ENCODE measurements at places on chromosomes 1 and 21.

DNA sequence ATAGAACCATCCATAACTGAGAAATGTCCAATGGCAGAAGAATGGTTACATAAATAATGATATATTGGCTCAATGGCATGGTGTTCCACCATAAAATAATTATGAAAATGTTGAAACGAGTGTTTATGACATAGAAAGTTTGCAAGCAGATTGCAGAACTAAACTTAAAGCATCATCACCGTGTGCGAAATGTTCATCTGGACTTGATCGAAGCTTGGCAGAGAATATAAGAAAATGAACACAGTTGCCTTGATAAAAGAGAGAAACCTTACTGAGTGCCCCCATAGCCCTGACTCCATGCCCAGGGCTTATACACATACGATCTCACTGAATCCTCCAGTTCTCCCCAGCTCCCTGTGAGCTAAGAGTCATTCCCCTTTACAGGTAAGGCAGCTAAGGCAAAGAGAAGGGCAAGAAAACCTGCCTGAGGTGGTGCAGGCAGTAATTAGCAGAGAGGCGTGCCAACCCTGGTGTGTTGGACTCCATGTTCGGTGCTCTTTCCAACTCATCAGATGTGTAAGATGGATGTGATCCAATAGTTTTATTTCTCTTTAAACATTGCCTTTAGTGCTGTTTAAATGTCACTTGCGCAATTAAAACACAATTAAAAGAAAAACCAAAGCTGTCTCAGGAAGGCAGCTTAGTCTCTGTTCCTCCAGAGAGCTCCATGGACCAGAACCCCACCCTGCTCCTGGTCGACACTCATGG is 21.8 kb upstream of the SPOCD1 start:
- DNase-seq: no peak

DNA sequence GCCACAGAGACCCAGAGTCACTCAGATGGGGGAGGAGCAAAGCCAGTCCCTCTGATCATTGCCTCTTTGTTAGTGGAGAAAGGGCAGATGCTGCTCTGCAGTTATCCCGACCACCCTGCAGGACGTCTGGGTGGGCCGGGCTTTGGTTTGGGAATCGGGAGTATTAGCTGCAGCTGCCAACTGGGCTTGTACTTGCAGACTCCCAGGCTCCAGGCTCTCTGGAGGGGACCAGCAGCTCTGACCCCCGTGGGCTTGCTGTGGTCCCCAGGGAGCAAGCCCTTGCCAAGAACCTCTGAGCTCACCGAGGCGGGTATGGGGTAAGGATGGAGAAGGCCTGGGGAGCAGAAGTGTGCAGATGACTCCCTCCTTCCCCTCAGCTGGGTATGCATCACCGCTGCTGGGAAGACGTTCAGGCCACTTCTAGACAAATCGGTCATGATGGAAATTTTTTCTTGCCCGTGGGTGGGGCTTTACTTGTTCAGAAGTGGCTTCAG is 21.6 kb downstream of the MAPKAPK2 start:
- peak; percentile 58 for DNase-seq

GRCh38 chr1:75672528-75673393 is 51.7 kb upstream of the ACADM start:
- peak; percentile 86 for DNase-seq

- DNase-seq: no peak
Observed at GRCh38 chr1:9882296-9882944, 27.6 kb downstream of the CTNNBIP1 start.

DNA sequence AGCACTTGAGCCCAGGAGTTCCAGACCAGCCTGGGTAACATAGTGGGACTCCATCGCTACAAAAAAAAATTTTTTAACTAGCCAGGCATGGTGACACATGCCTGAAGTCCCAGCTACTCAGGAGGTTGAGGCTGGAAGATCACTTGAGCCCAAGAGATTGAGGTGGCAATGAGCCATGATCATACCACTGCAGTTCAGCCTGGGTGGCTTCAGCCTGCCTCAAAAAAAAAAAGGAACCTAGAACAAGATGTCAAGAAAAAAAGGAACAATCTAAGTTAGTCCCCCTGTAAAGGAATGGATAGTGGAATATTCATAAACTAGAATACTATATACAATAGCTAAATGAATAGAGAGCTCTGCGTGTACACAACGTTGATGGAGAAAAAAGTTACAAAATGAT is 14.4 kb downstream of the NSL1 start:
- DNase-seq: no peak

- peak; percentile 53 for DNase-seq
Observed at GRCh38 chr1:93585059-93585966, 96.3 kb downstream of the BCAR3 start.

DNA sequence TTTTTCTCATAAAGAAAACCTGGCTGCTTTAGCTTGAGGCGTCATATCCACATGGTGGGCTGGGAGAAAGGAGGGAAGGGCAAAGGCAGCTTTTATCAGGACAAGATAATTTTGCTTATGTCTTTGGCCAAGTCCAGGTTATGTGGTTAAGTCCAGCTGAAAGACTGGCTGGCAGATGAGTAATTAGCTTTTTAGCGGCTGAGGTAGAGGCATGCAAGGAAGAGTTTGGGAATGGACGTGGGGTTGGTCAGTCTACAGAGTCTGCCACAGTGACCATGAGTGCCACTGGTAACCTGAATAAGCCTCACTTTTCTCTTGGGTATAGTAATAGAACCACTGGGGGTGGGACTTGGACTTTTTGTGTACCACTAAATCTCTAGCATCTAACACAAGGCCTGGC is 39.8 kb downstream of the NEK7 start:
- no peak for DNase-seq

GRCh38 chr1:185280589-185280988 is 36.5 kb downstream of the IVNS1ABP start:
- no peak for DNase-seq

DNA sequence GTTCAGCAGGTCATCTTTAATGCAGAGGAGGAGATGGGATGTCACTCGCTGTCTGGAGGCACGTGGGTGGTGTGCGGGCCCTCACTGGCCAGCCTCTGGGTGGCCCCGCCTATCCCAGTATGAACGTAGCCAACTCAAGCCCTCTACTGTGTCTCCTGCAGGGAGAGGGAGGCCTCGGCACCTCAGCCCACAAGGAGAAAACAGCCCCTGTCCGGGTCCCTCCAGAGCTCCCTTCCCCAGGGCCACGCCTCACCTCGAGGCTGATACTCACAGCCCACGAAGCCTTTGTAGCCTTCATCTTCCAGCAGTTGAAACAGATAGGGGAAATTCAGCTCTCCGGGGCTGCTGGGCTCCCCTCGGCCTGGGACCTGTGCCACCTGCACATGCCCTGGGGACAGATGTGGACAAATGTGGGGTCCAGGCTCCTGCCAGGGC is 2.6 kb downstream of the HYI start:
- no peak for DNase-seq

DNA sequence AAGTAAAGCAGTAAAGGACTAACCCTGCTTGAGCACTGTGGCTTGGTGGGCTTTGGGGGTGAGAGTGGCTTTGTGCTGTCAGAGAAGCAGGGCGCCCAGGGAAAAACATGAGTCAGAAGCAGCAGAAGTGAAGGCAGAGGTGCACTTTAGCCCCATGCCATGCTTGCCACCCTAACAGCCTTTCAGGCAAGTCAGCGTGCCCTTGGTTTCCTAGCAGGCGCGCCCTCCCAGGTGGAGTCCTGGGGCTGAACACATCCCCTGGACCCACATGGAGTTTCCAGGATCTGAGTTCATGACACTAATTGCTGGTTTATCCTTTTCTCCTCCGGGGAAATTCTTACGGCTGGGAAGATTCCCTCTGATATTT is 106.6 kb downstream of the TLR5 start:
- DNase-seq: no peak

DNA sequence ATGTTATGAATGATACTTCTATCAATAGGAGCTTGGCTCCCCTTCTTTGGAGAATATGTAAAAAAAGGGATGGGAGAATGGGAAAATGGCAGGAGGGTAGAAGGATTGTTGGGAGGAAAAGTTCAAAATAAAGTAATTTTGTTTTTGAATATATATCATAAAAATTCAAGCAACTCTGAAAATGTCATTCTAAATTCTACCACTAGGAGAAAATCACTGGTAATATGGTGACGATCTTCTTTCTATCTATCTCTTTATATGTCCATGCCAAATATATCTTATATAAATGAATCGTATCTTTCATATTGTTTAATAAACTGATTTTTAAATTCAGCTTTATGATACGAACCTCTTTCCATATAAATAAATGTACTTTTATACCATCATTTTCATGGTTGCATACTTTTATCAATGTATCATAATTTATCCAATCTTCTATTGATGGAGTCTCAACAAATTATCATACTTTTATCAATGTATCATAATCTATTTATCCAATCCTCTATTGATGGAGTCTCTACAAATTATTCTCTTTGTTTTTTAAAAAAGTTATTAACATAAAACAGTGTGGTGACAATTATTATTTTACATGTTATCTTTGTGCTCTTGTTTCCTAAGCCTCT is 73.7 kb upstream of the MARK1 start:
- no peak for DNase-seq

DNA sequence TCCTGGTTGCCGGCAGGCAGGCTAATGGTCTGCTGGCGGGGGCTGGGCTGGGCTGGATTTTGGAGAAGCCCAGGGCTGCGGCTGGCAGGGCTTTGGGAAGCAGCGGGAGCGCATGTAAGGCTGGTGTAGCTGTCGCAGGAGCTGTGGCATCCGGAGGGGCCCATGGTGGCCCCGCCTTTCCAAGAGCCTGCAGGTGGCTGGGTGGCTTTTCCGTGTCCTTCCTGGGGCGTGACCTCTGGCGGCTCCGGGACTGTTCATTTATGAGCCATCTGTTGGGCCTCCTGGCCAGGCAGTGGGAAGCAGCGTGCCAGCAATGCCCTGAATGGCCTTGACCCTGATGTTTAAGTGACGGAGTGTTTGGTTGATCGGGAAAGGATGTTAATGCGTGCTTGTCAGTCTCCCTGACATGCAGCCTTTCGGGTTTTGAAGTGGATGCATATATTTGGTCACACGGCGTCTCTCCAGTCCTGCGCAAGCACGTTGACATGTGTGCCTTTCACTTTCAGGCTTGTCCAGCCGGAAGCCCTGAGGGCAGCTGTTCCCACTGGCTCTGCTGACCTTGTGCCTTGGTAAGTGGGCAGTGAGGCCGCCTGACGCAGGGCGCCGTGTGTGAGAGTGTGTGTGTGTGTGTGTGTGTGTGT is 38.5 kb downstream of the AGPAT3 start:
- no peak for DNase-seq

- peak; percentile 23 for DNase-seq
Observed at GRCh38 chr1:107704911-107705310, 260.1 kb downstream of the VAV3 start.

GRCh38 chr1:230797376-230797920 is 50.3 kb downstream of the CAPN9 start:
- no peak for DNase-seq

GRCh38 chr1:119679223-119679622 is 31.2 kb upstream of the ZNF697 start:
- DNase-seq: no peak

DNA sequence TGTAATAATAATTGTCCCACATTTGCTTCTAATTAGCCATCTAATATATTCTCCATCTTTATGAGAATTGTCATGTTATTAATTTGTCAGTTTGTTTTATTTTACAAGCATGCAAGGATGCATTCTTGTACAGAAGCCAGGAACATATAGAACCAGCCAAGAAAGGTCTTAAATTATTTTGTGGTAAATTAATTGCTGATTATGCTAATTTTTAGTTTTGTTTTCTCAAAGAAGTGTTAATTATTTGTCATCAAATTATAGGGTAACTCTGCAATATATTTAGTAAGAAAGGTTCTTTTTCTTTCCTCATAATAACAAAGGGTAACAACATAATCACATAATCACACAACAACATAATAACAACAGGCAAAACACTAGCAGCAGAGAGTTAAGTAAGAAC is 5.7 kb downstream of the CLIC6 start:
- DNase-seq: no peak

DNA sequence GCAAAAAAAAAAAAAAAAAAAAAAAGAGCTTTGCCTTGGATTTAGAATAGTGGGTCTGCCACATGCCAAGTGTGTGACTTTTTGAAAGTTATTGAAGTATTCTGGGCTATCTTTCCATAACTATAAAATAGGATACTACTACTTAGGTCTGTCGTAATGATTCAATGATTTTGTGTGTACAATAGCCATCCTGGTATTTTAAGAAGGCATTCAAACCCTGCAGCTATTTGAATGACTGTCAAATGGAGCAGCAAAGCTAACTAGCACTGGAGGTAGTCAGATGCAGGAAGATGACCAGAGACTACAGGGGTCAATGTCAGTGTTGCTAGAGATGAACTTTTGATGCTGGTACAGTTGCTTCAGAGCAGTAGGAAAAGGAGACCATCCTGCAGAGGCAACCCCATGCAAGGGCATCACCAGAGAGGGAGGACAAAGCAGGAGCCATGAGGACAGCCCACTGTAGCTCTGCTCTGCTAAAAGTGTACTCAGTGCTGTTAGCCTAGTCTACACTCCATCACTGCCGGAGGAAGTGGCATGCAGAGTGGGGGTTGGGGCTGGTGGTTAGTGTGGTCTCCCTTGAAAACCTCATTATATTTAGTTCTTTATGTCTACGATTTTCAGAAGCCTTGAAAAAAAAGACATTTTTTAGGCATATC is 29.0 kb downstream of the DUSP10 start:
- no peak for DNase-seq

DNA sequence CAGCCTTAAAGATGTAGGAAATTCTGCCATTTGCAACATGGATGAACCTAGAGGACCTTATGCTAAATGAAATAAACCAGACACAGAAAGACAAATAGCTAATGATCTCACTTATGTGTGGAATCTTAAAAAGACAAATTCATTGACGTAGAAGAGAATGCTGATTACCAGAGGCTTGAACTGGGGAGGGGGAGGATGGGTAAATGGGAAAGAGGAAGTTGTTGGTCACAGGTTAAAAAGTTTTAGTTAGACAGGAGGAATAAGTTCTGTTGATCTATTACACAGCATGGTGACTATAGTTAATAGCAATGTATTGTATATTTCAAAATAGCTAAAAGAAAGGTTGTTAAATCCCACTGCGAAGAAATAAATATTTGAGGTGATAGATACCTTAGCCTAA is 62.8 kb downstream of the PKN2 start:
- no peak for DNase-seq

Measured in astrocyte of the hippocampus (primary cell).